Stimulated activated CD4-positive, alpha-beta T cell treated with anti-CD3 and anti-CD28 coated beads, TNF-alpha, amount 100 ng/mL, for 24 hours (primary cell): ENCODE measurements at places on chromosomes 5 and 9.

GRCh38 chr5:173686950-173687349 lies 70.5 kb upstream of the BOD1 start:
- DNase-seq: no peak

- DNase-seq: no peak
Observed at GRCh38 chr9:137109250-137110146, 5.0 kb downstream of the DPP7 start.

DNA sequence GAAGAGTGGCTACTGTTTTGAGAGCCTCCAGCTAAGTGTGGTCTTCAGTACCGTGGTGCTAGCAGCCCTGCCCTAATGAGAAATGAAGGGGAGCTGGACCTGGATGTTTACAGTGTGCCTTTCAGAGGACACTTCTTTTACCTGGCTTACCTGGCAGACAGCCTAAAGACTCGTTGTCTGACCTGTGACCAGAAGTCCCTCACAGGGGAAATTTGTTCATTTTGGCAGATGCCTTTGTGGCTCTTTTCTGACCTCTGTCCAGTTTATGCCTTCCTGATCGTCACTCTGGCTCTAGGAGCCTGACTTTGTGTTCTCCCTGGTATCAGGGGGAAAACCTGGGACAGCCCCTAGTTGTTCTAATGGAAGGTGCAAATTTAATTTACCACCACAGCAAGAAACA lies 475.1 kb downstream of the DMRTA1 start:
- no peak for DNase-seq

DNA sequence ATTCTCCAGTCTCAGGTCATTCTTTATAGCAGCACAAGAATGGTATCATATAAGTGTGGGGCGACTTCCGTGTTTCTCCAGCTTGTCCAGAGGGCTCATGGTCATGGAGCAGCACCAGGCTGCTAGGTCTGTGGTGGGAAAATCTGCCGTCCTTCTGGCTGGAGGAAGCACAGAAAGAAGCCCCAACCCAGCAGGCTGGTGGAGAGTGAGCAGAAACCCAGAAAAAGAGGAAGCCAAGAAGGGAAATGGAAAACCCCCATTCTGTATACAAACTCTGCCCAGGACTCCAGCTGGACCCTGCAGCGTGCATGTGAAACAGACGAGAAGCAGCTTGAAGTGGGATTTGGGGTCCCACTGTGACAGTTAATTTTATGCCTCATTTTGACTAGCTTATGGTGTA lies 34.3 kb upstream of the OLFM1 start:
- no peak for DNase-seq

GRCh38 chr5:25570067-25570583 lies 925.3 kb upstream of the CDH10 start:
- DNase-seq: no peak

DNA sequence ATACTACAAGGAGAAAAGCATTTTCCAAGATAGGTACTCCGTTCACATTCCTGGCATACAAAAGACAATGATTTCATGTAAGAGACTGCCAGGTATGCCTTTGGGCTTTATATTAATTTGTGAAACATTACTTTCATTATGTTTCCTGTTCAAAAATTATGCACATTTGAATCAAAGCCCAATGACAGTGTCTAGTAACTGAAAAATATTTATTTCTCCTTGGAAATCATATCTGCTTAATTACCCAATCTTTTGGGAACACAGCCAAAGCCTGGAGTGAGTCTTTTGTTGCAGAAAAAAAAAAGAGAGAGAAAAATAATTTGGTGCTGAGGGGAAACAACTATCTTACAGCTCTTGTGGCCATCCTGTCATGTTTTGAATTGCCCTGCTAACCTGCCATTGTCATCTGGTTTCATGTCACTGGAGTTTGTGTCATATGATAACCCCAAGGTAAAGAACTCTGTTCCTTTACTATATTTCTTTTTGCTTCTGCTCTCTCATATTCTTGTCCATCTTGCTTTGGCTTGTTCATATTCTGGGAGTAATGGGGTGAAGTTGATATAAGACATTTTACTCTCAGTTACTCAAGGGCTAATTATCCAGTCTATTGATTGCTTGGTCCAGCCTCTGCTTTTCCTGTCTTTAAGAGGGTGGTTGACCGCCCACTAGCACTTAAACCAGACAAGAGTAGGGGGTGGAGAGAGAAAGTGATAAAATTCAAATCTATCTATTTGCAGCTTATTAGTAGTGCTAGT lies 238.3 kb upstream of the NUDT12 start:
- no peak for DNase-seq

DNA sequence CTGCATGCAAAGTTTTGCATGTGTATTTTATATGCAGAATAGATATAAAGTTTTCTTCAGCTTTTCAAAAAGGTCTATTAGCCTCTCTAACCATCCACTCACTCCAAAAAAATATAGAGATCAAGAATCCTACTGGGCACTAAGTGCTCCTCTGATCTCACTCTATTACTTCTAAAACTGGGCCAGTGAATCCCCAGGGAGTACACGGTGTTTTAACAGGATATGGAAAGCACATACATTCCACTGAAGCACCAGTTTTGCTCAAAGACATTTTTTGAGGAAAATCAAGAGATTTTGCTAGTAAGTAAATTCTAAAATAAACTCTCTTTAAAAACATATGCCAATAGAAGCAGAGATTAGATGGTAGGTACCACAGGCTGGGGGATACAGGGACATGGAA lies 95.2 kb downstream of the DEPDC1B start:
- no peak for DNase-seq
